ENCODE measurements at places on chromosomes 3 and 15.
A peak's percentile ranks its signal among the peaks of the same experiment; 100 is the strongest.

- DNase-seq = no peak
These were observed 2.3 kb downstream of the B3GNT5 start for GRCh38 chr3:183255348-183255730.

DNA sequence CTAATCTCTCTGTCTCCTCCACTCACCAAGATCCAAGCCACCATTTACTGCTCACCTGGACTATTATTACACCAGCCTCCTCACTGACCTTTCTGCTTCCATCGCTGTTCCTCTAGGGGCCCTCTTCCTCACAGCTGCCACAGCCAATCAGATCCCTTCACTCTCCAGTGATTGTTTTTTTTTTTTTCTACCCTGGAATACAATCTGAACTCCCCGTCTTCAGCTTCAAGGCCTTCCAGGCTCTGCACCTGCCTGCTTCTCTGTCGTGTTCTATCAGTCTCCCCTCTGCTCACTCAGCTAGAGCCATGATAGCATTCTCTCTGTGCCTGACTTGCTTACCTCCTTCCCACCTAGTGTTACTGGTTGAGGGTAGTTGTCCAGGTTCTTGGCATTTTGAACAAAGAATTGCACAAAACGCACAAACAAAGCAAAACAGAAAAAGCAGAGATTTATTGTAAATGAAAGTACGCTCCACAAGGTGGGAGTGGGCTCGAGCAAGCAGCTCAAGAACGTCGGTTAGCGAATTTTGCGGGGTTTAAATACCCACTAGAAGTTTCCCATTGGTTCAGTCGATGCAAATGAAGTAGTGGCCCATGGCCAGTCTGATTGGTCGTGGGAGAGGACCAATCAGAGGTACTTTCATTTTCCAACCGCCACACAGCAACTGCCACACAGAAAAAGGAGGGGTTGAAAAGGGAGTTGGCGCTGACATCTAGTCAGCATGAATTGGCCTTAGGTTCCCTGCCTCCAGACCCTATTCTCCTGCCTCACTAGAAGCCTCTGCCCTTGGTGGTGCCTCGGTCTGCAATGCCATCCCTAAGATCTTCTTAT is 188.9 kb downstream of the TLE3 start:
- DNase-seq = no peak

- peak; percentile 56 for DNase-seq
These were observed 70.3 kb upstream of the PPP2R3A start for GRCh38 chr3:135895106-135895733.

GRCh38 chr15:50414624-50415023 is 9.6 kb upstream of the USP8 start:
- DNase-seq = no peak

GRCh38 chr15:57263520-57263919 is 112.8 kb upstream of the CGNL1 start:
- DNase-seq = no peak

GRCh38 chr3:190321789-190322603 is at the start of gene CLDN1:
CLDN1 (minus strand) TSS chr3:190322446; CDS start chr3:190322206, 240 bp downstream.
- peak; percentile 60 for DNase-seq

- DNase-seq = no peak
These were observed 29.9 kb upstream of the PRR23C start for GRCh38 chr3:139074565-139075115.

GRCh38 chr3:43709022-43709421 is 18.3 kb downstream of the ABHD5 start:
- no peak for DNase-seq

DNA sequence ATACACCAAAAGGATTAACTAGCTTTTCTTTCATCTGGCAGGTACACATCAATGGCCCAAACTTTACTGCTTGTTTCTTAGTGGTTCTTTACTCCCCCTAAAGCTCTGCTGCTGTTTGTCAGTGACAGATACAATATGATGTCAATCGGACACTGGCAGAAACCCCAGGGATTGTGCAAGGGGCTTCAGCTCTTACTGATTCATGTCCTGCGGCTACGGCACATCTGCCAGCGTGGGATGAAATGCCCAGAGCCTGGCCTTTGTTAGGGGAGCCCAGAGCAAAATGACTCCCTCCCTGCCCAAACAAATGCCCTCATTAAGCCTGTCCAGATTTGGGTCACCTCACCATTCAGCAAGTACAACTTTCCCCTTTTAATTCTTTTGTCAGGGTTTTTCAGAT is 28.3 kb downstream of the SRP14 start:
- DNase-seq = peak; percentile 8

DNA sequence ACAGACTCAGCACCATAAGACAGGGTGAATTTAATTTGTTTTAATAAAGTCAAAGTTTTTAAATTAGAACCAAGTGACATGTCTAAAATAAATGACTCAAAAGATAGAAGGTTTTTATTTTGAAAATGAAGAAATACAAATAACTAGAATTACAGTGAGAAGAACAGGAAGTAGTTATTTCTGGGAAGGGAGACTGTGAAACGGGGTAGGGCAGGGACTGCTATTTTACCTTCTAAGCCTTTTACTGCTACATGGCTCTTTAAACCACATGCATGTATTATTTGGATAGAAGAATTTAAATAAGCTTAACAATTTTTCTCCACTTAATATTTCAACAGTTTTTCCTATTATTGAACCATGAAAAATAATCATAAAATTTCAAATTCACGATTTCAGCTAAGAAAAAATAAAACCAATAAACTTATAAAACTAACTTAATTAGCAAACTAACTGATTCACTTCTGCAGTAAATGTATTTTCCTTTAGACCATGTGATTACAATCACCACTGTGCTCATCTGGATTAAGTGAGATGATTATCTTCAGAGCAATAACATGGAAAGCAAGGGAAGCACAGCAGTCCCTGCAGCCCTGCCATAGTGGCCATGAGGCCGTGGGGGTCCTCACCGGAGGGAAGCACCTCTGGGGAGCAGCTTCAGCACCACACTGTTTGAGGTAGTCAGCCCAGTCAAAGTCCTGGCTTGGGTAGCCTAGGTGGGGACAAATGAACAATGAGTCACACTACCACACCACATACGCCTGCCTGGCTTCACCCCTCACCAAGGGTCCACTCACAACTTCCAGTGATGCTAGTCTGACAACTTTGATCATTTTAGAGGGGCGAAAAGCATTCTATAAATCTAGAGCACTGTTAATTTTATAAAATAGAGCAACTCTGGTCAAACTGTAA is 28.3 kb upstream of the STIMATE start:
- no peak for DNase-seq

DNA sequence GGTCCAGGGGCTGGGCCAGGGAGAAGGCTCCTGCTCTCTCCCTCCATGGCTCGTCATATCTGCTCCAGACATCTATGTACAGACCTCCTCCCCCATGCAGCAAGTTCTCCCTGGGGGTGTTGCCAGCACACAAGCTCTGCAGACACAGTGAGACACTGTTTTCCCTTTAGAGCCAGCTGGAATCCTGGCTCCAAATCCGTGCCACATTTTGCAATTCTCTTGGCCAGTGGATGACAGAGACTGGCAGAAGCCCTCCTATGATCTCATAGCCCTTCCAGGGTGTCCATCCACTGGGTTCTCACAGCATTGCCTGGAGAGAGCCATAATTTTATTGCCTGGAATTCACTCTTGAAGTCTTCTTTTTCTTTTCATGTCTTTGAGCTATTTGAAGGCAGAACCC is 203.9 kb downstream of the TLE3 start:
- peak; percentile 76 for DNase-seq

GRCh38 chr3:110262896-110263295 is 808.7 kb upstream of the NECTIN3 start:
- no peak for DNase-seq

- DNase-seq = no peak
These were observed 32.4 kb downstream of the EPHA3 start for GRCh38 chr3:89139870-89140269.

GRCh38 chr3:119580067-119580760 is 922 bp downstream of the ADPRH start:
- DNase-seq = no peak

- DNase-seq = no peak
These were observed 42.6 kb downstream of the KY start for GRCh38 chr3:134608023-134608770.
